ENCODE measurements at places on chromosomes 13 and 19.

GRCh38 chr13:20526664-20527063 lies 1.0 kb upstream of the CRYL1 start:
- DNase-seq: no peak

DNA sequence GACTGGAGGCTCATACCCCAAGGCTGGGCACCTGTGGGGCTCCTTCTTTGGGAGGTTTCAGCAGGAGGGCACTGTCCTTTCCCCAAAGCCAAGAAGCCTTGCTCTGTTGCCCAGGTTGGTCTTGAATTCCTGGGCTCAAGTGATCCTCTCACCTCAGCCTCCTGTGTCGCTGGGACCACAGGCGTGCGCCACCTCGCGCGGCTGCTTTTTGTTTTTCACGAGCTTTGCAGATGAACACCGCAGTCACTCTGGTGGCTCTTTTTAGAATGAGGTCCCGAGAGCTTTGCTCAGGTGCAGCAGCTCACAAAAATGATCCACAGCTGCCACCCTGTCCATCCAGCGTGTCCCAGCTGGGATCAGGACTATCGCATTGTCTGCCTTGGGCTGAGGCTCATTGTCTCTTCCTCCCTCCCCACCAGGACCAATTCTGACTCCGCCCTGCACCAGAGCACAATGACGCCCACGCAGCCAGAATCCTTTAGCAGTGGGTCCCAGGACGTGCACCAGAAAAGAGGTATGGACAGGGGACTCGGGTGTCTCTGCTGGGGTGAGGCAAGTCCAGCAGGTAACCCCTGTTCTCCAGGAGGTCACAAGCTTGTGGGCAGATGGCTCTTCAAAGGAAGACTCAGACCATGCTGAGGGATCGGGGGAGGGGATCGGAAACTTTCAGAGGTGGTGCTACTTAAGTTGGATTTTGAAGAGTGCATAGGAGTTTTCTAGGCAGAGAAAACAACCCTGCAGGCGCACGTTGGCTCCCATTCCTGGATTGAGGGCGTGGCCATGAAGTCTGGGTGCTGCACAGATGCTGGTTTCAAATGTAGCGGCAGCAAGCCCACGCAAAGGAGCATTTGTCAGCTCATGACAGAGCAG lies 41.5 kb downstream of the COMP start:
- DNase-seq: no peak

DNA sequence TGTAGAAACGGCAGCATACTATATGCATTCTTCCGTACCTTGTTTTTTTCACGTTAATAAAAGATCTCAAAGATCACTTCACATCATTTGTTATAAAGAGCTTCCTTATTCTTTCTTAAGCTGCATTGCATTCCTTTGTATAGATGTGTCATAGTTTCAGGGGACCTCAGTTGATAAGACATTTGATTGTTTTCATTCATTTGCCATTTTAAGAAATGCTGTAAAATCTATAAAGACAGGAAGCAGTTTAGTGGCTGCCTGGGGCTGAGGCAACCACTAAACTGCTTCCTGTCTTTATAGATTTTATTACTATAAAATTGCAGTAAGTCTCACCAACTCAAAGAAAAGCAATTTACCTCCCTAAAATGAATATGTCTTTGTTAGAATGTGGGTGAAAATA lies 59.4 kb downstream of the ZDHHC20 start:
- DNase-seq: no peak

DNA sequence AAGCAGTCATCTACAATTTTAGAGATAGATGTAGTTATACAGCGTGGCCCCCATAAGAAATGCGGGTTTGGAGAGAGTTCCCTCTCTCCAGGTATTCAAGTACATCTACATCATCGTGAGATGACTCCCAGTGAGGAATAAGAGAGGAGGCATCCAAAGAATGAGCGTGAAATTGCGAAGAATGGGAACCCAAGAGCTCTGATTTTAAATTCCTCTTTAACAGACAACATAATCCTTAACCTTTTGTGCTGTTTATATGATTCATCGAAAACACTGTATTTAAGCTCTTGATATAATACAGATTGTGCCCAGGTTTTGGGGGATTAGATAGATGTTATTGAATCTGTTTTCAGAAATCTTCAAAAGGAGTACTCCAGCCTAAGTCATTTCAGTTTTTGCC lies 161.5 kb downstream of the COG6 start:
- DNase-seq: no peak

DNA sequence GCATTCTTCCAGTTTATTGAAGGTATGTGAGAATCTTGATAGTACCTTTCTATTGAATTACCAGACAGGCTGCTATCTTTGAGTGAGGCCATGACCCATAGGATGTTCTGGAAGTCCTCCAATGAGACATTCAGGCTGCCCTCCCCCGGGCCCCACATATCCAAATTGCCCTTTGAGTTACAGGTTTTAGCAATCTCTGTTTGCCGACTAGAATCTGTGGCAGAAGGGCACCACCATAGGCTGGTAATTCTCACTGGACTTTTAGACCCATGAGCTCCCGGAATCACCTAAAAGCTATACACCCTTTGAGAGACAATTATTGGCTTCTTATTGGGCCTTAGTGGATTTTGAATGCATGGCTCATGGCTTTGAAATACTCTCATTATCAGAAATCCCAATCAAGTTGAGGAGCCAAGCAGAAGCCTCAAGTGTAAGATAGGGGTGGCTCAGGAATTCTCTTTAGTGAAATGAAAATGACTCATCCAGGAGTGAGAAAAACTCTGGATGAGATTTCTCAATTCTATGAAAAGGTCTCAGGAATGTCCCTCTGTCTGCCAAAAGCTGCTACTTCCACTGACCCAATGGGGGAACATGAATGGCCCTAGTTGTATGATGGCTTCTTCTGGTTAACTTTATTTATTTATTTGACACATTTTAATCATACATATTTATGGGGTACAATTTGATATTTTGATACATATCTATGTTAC lies 172.1 kb upstream of the CSNK1A1L start:
- no peak for DNase-seq

GRCh38 chr19:54257116-54257480 lies at the start of gene LILRB5:
TSS of gene LILRB5 (minus strand) at chr19:54257273. CDS start at chr19:54257193, 80 bp downstream.
- no peak for DNase-seq

DNA sequence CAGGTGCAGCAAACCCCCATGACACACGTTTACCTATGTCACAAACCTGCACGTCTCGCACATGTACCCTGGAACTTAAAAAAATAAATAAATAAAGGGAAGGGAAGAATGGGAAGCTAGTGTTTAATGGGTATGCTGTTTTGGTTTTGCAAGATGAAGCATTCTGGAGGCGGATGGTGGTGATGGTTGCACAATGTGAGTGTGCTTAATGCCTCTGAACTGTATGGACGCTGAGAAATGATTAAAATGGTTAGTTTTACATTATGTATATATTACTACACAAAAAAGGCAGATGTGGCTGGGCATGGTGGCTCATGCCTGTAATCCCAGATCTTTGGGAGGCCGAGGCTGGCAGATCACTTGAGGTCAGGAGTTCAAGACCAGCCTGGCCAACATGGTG lies 17.8 kb downstream of the NFILZ start:
- no peak for DNase-seq

- DNase-seq: no peak
Observed at GRCh38 chr13:103694033-103694432, 627.8 kb upstream of the SLC10A2 start.

DNA sequence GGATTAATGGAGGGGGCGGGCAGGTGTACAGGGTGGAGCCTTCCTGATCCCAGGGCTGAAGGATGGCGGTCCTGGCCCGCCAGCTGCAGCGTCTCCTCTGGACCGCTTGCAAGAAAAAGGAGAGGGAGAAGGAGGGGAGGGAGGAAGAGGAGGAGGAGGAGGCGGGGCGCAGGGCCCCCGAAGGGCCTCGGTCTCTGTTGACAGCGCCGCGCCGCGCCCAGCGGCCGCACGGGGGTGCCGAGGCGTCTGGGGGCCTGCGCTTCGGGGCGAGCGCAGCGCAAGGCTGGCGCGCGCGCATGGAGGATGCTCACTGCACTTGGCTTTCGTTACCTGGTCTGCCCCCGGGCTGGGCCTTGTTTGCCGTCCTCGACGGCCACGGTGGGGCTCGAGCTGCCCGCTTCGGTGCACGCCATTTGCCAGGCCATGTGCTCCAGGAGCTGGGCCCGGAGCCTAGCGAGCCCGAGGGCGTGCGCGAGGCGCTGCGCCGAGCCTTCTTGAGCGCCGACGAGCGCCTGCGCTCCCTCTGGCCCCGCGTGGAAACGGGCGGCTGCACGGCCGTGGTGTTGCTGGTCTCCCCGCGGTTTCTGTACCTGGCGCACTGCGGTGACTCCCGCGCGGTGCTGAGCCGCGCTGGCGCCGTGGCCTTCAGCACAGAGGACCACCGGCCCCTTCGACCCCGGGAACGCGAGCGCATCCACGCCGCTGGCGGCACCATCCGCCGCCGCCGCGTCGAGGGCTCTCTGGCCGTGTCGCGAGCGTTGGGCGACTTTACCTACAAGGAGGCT lies at the start of gene PPM1N:
Gene PPM1N, plus strand, starts transcription at position 33 of the 785 bp plus-strand sequence. Its CDS starts 30 bp downstream, at position 63.
- no peak for DNase-seq

DNA sequence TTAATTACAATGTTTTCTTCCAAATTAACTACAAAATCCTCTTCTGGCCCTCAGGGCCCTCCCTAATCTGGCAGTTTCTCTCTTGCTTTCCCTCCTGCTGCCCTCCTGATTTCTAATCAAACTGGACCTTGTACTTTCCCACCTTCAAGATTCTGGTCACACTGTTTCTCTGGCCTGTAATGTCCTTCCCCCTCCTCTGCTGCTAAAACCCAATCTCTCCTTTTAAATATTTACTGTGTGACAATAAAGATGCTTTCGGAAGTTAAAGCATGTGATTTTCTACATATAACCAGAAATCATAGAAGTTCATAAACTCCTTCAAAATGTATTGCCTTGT lies 14.1 kb upstream of the HMGB1 start:
- no peak for DNase-seq

GRCh38 chr19:4090356-4091220 lies 23.9 kb upstream of the ZBTB7A start:
- no peak for DNase-seq

DNA sequence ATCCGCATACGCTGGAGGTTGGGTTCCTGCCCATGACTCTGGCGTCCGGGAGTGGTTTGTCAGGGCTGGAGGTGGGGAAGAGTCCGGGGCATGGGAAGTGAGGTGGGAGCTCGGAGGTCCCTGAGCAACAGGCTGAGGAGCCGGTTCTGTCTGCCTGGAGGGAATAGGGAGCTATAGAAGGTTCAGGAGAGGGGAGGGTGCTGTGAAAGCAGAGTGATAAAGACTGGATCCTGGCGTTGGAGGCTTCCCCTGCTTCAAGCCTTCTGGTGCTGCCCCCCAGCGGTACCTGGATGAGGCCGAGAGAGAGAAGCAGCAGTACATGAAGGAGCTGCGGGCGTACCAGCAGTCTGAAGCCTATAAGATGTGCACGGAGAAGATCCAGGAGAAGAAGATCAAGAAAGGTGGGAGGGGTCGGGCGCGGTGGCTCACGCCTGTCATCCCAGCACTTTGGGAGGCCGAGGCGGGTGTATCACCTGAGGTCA lies 2.6 kb downstream of the HMG20B start:
- DNase-seq: no peak
